ENCODE measurements at places on chromosomes 16 and 17.

DNA sequence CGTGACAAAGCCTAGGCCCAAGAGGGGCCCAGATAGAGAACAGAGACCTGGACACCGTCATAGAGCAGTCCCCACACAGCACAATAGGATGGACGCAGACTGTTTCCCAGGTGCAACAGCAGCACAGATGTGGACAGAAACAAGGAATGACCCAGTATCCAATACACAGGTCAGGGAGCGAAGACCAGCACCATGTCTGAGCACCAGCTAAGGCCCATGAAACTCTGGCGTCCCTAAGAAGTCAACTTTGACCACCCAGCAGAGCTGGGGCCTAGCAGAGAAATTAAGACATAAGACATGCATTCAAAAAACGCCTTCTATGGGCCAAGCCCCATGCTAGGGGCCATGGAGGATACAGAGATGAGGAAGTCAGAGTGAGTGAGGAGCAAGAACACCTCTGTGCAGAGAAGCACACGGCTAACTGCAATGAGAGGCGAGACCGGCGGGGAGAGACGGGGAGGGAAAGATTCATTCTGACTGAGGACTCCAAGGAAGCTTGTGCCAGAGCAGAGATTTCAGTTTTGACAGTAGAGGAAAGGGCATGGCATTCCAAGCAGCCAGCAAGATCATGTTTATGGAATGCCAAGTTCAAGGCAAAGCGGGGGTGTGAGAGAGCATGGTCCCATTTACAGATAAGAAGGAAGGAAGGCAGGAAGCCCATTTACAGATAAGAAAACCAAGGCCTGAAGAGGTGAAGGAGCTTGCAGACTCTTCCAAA, 50.8 kb downstream of the PITPNM3 start:
- no peak for DNase-seq

DNA sequence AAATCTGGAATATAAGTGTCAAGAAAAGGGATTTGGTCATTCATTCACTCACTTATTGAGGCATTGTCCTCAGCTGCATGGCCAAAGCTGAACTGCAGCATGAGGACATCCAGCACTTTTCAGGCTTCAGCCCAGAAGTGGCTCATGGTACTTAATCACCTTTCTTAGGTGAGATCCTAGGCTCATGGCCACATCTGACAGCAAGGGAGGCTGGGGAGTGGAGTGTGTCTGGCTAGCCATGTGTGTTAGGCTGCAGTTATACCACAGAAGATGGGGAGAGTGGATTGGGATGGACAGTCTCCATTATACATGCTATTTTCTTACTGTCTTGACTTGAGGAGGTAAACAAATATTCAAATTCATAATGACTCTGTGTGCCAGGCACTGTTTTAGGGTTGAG, 68.8 kb downstream of the SHISA6 start:
- DNase-seq = no peak

DNA sequence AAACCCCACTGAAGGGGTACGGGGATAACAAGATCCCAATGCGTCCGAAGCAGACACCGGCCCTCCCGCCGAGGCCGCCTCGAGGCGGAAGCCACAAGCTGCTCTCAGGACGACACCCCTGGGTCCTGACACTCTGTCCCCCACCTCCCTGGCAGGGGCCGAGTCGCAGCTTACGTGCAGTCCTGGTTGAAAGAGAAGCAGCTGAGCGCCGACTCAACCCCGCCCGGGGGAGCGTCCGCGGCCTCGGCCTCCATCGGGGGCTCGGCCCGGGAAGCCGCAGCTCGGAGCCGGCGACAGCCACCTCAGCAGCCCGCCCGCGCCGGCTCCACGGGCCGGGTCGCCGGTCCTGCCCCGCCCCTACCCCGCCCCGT, at the start of gene WIPI1:
Gene WIPI1, minus strand, starts transcription at position 329 of the 371 bp plus-strand sequence. Its CDS starts 75 bp downstream, at position 254.
- DNase-seq = no peak

- no peak for DNase-seq
Measured at GRCh38 chr17:50688245-50688644, 19.5 kb downstream of the ANKRD40 start.

DNA sequence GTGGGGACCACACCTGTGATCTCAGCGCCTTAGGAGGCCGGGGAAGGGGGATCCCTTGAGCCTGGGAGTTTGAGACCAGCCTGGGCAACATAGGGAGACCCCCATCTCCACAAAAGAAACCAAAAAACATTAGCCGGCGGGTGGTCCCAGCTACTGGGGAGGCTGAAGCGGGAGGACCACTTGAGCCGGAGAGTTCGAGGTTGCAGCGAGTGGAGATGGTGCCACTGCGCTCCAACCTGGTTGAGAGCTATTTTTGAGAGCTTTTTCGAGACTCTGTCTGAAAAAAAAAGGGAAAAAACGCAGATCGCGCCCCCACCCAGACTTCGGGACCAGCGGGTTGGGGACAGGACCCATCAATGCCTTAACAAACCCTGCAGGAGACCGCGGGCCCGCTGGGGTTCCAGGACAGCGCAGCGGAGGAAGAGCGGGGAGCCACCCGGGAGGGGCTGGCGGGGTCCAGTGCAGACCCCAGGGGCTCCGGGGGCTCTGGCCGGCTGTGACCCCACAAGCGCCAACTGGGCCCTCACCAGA, 762 bp upstream of the BAIAP3 start:
- DNase-seq = no peak

- no peak for DNase-seq
Measured at GRCh38 chr16:50259334-50260205, 6.8 kb upstream of the ADCY7 start.

GRCh38 chr16:81447383-81448101, 2.9 kb downstream of the CMIP start:
- DNase-seq = no peak

DNA sequence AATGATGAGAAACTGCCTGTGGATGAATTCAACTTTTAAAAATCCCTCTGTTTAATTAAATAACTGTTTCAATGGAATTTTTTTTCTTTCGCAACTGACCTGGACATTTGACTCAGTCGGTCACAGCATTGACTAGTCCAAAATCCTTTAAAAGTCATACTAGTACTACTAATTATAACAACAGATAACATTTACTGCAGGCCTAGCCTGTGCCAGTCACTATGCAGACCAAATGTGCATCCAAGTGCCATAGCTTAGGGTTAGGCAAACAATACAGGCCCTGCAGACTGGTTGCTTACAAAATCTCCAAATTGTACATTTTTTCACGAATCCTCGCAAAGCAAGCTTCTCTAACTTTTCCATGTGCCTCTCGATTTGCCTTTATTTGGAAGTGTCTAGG, 56.6 kb downstream of the MYOCD start:
- DNase-seq = no peak

DNA sequence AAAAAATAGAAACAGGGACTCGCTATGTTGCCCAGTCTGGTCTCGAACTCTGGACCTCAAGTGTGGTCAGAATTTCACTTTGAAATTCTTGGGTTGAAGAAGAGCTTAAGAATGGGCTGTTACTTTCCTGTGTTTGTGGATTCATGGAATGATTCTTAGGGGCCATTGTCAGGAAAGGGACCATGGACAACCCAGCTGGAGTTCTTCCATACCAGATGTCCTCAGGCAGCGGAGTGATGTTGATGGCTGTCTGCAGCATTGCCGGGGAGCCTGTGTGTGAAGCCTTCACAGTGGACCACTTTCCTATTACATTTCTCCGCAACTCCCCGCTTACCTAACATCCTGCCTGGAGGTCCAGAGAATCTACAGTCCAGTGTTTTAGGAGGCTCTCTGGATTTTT, 145.9 kb downstream of the CLEC16A start:
- no peak for DNase-seq

DNA sequence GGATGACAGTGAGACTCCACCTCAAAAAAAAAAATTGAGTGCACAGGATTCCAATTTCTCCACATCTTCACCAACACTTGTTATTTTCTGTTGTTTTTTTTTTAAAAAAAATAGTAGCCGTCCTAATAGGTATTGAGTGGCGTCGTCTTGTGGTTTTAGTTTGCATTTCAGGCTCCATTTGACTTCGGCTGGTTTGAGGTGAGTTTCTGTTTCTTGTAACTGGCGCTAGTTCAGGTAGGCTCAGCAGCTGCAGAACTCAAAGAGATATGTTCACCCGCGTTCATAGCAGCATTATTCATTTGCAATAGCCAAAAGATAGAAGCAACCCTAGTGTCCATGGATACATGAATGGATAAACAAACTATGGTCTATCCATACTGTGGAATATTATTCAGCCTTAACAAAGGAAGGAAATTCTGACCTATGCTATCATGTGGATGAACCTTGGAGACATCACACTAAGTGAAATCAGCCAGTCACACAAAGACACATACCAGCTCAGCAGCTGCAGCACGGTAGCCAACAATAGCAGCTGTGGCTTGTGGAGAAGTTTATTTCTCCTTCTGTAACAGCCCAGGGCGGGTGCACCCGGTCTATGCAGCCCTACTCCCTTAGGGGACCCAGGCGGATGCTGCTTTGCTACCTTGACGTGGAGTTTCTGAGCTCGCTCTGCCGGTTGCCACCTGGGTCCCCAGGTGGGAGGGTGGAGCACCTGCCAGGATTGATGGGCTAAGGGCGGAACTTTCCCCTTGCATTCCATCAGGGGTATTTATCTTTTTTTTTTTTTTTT, 44.9 kb downstream of the TMEM235 start:
- DNase-seq = no peak

GRCh38 chr16:87309620-87310525, 7.3 kb downstream of the C16orf95 start:
- no peak for DNase-seq

- peak; percentile 30 for DNase-seq
Measured at GRCh38 chr16:85936816-85937215, 37.9 kb downstream of the IRF8 start.

- no peak for DNase-seq
Measured at GRCh38 chr17:38922538-38923297, 2.7 kb upstream of the LASP1NB start.

DNA sequence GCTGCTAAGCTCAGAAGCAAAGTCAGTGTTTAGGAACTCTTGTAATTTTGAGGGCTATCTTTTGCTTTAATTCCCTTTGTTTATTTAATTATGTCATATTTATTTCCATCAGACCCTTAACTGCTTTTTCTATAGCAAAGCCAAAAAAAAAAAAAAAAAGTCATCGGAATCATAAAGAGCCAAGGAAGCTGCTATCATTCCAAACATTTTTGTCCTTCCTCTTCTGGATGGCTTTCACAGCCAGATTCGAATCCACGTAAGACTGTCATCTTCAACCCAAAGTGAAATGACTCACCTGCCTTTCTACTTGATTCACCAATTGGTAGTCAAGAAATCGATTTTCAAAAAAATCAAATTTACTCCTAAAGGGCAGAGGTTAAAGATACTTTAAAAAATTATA, 38.4 kb downstream of the WIPI1 start:
- no peak for DNase-seq

- no peak for DNase-seq
Measured at GRCh38 chr16:64919929-64920607, 201.8 kb downstream of the CDH11 start.

DNA sequence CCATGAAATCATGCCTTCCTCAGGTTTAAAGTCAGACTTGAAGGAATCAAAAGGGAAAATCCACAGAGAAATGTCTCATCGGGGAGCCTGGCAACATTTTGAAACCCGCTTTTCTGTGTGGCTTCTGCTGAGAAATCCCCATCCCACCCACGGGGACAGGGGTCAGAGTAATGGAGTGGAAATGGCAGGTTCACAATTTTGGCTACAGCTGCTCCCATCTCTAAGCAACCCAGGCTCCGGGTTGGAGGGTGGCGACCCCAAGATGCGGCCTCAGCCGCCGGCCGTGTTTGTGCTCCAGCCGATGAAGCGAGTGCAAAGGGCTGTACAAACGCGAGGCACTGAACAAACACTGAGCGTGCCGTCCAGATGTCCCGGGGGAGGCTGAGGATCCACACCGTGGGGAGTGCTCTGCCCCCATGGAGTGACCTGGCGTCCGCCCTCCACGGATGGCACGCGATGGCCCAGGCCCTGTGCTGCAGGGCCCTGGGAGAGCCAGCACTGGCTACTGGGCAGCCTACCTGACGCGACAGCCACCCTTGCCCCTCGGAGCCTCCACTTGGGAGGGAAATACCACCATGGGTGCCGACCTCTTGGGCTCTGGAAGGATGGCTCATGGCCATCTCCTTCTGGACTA, 22.2 kb downstream of the SLC43A2 start:
- peak; percentile 14 for DNase-seq

DNA sequence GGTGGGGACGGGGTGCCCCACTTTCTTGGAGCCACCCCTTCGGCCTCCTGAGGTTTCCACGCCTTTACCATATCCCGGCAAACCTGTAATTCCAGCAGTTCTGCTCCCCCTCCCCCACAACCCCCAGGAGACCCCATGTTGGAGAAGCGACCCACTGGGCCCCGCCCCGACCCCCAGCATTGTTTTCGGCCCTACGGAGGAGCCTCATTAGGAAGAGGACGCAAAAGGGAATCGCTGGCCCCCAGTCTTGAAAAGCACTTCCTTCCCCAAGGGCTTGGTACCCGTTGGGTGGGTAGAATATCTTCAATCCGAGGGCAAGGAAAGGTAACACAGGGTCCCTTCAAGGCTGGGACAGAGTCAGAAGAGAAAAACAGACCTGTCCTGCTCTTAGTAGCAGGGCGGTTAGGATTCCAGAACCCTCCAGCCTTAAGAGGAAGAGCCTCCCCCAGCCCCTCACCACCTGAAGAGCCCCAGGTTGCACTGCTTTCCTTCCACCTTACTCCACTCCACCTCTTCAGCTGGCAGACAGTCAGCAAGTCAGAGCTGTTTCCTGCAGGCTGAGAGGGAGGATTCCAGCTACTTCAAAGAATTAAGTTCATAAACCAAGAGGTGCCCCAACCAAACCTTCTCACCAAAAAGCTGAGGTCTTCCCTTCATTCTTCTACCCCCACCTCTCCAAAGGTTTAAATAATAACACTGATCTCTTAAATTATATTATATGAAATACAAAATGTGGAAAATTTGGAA, 803 bp upstream of the TLCD2 start:
- DNase-seq = no peak

- no peak for DNase-seq
Measured at GRCh38 chr17:74527081-74527480, 4.2 kb downstream of the CD300LB start.

DNA sequence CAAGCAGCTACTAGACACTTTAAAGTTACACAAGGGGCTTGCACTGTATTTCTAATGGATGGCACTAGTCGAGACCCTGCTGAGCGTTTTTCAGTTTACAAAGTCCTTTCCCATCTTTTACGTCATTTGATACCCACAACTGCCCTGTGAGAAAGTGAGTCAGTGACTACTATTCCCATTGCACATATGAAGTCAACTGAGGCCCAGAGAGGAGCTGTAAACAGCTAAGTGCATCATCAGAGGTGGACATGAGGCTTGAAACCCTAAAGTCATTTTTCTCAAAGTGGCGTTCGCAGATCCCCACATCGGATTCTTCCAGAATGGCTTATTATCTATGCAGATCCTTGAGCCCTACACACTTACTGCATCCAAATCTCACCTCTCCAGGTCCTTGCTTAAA, 50.6 kb downstream of the TEKT5 start:
- no peak for DNase-seq
